Stimulated activated CD4-positive, alpha-beta T cell treated with anti-CD3 and anti-CD28 coated beads, Interleukin-2, amount 100 ng/mL, for 24 hours (primary cell): ENCODE measurements at places on chromosomes 7 and 10.

DNA sequence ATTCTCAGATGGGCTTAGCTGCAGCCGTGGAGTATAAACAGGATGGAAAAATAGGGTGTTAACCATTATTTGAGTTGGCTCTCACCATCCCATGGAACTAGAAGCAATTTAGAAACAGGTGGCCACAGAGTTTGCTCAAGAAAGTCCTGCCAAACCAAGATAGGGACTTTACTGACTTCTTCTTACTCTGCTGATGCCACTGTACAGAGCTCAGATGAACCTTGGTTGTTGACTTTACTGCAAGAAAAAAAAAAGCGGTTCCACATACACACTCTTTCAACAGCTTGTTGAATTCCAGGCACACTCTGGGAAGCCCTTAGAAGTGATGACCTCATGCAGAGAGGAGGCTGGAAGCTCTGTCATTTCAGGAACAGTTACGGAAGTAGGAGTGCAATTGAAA, 753.4 kb downstream of the NRG3 start:
- no peak for DNase-seq

DNA sequence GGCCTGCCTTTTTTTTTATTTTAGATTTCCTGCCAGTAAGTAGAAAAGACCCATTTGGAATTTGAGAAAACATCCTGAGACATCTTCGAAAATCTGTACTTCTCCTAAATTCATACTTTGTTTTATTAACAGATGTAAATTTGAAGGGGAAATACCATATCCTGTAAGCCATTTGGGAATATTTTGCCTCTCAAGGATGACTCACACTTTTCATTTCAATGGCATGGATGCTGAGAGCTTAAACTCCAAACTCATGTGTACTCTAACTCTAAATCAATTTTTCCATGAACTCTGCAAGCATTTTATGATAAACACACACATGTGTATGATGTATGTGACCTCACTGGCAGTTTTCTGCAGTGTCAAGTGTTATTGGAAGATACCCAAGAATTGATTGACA, 89.0 kb downstream of the SEMA3A start:
- DNase-seq, result no peak

DNA sequence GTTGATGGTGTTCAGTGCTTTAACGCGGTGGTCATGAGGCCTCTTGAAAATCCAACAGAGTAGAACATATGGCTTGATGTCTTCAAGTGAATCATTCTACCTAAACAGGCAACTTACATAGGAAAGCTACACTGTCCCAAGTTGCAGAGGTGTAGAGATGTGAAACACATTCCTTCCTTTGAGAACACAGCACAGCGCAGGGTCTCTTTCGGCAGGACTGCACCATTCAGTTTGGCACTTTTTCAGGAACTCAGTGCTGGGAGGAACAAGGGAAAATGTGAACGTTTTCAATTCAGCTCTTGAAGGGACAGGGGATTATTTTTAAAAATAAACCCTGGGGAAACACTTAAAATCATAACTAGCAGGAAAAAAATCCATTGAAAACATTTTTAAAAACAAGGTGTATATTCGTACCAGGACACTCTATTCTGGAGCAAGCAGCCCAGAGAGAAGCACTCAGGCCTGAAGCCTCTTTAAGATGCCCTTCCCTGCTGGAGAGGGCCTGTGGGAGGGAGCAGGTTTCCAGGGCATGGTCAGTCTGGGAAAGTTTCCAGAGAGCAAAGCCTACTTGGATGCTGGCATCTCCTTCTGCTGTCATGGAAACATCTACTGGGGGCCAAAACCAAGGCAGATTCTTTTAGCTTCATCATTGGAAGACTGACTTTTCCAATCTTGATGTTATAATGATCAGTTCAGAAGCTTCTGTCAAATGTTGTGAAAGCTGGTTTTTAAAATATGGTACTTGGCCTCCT, 60.4 kb upstream of the NPVF start:
- DNase-seq, result no peak

DNA sequence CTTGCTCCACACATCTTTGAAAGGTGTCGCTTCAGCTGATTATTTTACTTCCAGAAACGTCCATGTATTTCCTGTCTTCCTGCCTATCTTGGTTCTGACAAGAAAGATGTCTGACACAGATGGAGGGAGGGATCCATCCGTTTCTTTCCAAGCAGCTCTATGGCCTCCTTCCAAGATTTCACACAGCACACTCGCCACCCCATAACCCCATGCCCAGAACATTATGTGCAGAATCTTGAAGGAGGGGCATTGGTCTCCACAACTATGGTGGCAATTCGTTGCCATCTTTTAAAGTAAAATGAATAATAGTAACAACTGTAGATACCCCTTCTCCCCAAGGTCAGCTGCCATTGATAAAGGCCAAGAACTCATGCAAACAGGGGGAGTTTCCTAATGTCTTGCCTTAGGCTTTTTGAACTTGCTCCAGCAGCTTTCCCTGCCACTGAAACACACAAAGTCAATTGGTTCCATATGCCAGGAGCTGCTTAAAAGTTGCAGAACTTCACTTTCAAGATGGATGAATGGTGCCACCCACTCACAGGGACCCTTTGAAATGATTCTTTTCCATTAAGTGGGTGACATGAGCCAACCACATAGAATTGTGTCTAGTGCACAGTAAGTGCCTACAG, 60.0 kb downstream of the VSTM4 start:
- DNase-seq, result no peak

GRCh38 chr10:71213761-71214440, 1.5 kb downstream of the UNC5B start:
- DNase-seq, result no peak

DNA sequence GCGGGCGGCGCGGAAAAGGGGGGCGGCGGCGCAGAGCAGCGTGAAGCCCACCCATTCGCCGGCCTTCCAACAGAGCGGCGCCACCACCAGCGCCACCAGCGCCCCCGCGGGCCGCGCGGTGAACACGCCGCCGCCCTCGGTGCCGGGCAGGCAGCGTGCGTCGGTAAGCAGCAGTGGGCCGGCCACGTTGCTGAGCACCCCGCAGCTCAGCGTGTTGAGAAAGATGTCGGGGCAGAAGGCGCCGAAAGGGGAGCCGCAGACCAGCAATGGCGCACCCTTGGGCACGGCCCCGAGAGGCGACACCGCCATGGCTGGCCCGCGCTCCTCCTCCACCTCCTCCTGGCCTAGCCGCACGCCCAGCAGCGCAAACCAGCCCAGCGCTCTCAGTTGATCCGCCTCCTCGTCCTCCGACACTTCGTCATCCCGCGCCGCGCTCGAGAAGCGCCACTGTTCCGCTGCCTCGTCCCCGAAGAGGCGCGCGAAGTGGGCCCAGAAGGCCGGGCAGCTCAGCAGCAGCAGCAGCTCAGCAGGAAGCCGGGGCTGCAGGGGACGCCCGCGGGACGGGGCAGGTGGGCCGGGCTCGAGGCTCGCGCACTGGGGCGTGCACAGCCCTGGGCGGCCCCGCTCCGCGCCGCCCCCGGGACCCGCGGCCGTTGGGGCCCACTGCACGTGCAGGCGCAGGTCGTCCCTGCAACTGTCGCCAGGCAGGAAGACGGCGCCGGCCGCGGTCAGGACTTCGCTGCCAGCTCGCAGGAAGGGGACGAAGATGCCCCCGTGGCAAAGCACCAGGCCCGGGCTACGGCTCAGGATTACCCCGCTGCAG, 623 bp downstream of the TYSND1 start:
- DNase-seq, result peak; percentile 75
